ENCODE measurements at places on chromosomes 6 and 20. TPM values are rescaled to one million over a fixed set of nuclear protein-coding genes. Genes with fewer than 3 reads are reported as not detected.
A peak's percentile ranks its signal among the peaks of the same experiment; 100 is the strongest.

FILIP1 gene
- total RNA-seq, result 3.1 TPM

DNA sequence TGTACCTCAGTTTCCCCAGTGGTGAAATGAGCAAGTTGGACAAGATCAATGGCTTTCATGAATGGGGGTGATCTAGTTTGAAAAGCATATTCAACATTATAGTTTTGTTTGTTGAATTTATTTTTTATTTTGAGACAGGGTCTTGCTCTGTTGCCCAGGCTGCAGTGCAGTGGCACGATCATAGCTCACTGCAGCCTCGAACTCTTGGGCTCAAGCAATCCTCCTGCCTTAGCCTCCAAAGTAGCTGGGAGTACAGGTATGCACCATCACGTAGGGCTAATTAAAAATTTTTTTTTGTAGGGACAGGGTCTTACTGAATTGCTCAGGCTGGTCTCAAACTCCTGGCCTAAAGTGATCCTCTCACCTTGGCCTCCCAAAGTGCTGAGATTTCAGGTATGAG lies 63.4 kb downstream of the CNBD2 start:
- no peak for DNase-seq

KIFC1 gene
- total RNA-seq, result 22.5 TPM

APOBEC2 gene
- 0.87 TPM for total RNA-seq

POPDC3 gene
- total RNA-seq, result 9.8 TPM

- no peak for DNase-seq
Observed at GRCh38 chr6:130070792-130071191, 52.4 kb downstream of the L3MBTL3 start.

CFAP206 gene
- total RNA-seq, result 37.8 TPM

GRCh38 chr6:139846538-139847456 lies 472.3 kb upstream of the CITED2 start:
- DNase-seq, result no peak

DNA sequence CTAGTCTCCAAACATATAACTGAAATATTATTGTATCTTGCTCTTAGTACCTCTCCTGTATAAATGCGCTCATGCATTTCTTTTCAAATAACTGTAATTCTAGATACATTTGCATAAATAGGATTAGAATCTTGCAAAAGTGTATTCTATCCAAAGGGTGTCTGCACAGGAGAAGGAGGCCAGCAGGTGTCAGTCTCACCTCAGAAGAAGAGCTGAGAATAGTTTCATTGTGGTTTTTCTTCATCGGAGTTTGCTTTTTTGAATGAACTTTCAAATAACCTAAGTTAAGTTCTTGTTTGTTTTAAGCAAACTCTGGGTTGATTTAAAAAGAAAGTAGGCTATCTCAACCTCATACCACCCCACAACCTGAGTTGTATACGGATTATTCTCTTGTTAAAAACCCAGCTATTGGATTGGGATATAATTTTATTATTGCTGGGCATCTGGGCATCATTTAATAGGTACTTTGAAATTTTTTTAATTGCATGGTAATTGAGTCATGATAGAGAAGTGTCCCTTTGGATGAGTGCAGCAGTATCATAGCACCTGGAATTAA lies 125.0 kb upstream of the MLIP start:
- peak; percentile 70 for DNase-seq

EYS gene
- total RNA-seq, result 2.6 TPM

DNA sequence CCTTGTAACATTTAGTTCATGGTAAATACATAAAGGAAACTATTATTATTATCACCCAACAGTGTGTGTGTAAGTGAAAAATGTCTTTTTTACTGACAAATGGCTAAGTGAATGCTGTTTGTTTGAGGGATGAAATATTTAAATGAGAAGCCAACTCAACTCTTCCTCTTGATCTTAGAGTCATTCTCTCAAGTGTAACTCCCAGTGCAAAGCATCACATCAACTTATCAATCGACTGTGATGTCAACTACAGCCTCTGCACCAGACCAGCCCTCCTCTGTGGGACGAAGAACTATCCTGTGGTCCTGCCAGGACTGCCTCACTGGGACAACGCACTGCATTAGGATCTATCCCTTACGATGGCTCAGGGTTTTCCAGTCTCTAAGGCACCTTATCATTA lies 5.3 kb downstream of the C6orf15 start:
- no peak for DNase-seq

DNA sequence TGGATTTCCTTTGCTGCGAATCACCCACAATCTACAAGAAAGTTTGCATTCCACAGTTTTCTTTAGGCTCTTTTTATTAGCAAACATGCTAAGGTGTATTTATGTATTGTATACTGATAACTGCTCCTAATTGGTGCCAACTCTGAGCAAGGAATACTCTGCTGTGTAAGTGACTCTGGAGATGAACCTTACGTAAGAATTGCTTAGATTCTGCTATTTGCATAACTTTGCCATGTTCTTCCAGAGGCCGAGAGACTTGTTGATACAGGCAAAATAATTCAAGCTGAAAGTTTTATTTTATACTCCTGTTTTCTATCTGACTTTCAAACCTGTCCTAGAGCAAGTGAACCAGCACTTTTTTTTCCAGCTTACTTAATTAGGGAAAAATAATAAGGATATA lies 461.3 kb downstream of the GJA1 start:
- DNase-seq, result no peak

FRK gene
- 3.7 TPM for total RNA-seq

MYO6 gene
- total RNA-seq, result 69.2 TPM

BHLHE23 gene
- 5.3 TPM for total RNA-seq

ADAM33 gene
- 35.4 TPM for total RNA-seq

DNA sequence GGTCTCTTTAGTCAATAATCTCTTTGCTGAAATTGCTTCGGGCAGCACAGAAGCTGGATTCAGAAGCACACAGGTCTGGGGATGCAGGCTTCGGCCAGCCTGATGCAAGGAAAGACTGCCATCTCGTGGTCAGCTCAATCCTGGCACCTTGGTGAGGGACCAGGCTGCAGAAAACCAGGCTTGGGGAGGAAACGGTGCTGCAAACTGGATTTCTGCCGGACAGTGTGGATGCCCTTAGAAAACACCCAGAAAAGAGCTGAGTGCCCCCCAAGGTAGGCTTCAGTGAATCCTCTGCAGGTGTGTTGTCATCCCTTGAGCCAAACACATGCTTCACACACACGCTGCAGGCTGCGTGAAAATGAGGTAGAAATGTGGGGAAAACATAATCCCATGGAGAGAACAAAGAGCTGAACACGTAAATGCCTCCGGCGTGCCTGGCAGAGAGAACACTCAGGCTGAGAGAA lies 89.8 kb upstream of the PAX1 start:
- peak; percentile 71 for DNase-seq

DNA sequence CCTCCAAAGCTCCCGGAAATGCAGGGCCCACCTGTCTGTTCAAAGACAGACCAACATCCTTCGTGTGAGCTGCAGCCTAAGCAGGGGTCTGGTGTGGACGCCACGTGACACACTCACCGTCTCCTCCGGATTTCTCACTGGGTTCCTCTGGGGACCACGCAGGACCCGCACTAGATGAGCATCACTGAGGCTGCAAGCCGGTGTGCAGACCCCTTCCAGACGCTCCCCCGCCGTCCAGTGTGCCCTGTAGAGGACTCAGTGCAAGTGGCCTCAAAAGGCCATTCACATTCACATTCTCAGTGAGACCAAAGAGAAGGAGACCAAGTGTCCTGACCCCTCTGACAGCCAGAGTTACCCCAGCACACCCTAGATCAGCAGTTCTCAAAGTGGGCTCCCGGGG lies 91.2 kb upstream of the QKI start:
- no peak for DNase-seq

- DNase-seq, result no peak
Observed at GRCh38 chr6:54135665-54136369, 24.6 kb downstream of the MLIP start.

GRCh38 chr6:122871079-122871478 lies 82.0 kb downstream of the SMPDL3A start:
- DNase-seq, result no peak

All from testis (tissue), 5 donors.